ENCODE measurements at places on chromosomes 13 and 19.

DNA sequence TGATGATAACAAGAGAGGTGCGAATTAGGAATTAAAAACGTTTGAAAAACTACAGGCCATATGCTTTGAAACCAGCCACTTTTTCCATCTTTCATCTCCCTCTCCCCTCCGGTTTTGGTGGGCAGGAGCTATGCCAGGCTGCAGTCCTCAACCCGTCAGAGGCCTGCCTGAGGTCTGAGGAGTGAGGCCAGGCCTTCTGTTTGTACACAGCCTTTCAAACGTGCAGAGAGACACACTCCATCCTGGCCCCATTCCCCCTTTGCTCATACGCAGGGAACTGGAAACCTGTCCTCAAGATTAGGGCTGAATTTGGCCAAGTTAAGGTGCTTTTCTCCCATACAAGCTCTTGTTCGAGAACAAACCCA is 74.5 kb downstream of the ZIC5 start:
- DNase-seq, result no peak

GRCh38 chr13:31468114-31468902 is 268.5 kb downstream of the B3GLCT start:
- no peak for DNase-seq

GRCh38 chr13:46810440-46810839 is 13.5 kb upstream of the ESD start:
- DNase-seq, result no peak

GRCh38 chr13:23547000-23547590 is 23.1 kb upstream of the TNFRSF19 start:
- peak; percentile 52 for DNase-seq

DNA sequence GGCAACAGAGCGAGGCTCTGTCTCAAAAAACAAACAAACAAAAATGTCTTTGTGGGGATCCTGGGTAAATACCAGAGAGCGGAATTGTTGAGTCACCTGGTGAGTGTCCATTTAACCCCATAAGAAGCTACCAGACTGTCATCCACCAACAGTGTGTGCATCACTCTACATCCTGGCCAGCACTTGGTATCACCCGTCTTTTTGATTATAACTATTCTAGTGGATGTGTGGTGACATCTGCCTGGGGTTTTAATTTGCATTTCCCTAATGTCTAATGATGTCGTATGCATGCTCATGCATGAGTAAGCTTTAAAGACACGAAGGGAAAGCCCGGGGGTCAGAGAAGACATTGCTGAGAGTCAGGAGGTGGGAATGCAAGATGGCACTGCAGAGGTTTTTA is 126.7 kb upstream of the MRI1 start:
- no peak for DNase-seq

DNA sequence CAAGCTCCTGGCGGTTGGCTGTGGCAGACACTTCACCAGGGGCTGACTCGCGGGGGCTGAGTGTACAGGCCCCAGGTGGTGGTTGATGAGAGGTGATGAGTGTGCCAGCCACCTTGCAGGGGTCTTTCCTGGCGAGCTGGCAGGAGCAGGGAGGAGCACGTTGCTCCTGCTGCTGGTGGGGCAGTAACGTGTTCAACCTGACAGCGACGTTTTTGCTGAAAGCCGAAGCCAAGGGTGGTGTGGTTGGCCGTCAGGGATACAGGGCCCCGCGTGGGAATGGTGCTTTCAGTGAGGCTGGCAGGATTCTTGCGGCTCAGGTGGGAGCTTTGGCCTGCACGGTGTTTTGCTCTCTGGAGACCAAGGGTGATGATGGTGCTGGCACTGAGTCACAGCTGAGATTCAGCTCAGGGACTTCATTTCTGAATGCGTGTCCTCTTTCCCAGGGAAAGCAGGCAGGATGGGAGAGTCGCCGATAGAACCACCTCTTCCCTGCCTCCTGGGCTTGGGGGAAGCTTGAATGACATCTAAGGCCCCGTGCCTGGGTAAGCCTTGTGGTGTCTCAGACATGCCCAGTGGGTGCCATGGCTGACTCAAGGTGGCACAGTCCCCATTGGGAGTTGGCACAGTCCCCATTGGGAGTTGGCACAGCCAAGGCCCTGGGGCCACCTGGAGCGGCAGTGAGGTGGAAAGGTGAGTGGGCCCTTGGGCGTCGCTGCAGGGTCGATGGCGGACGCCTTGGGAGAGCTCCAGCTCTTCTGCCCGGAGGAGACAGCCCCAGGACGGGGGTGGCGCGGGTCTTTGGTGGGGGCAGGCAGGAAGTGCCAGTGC is 8.8 kb downstream of the DAZAP1 start:
- DNase-seq, result no peak

DNA sequence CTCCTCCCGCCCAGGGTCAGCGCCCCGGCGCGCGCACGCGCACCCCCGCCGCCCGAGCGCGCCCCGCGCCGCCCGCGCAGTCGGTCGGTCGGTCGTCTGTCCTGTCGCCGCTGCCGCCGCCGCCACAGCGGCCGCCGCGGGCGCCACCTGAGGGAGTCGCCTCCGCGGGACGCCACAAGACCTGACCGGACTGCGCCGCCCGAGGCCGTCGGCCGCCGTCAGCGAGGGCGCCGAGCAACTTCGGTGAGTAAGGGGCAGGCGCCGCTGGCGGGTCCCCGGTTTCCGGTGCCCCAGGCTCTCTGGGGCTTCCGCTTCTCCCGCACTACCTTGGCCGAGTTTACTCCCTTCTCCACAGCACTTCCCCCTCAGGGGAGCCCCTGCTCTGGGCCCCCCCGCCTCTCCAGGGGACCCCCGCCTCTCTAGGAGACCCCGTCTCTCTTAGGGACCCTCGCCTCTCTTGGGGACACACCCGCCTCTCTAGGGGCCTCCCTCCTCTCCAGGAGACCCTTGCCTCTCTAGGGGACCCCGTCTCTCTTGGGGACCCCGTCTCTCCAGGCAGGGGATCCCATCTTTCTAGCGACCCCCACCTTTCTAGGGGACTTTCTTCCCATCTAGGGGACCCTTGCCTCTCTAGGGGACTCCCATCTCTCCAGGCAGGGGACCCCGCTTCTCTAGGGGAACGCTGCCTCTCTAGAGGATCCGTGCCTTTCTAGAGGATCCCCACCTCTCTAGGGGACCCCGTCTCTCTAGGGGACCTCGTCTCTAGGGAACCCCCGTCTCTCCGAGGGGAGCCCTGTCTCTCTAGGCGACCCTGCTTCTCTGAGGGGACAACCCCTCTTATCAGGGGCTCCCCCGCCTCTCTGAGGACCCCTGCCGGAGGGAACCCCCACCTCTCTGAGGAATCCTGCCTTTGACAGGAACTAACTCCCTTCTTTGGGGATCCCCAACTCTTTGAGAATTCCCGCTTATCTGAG is 19.3 kb upstream of the GATAD2A start:
- peak; percentile 74 for DNase-seq

- DNase-seq, result no peak
Observed at GRCh38 chr19:44722131-44723121, 23.5 kb downstream of the CEACAM16 start.

DNA sequence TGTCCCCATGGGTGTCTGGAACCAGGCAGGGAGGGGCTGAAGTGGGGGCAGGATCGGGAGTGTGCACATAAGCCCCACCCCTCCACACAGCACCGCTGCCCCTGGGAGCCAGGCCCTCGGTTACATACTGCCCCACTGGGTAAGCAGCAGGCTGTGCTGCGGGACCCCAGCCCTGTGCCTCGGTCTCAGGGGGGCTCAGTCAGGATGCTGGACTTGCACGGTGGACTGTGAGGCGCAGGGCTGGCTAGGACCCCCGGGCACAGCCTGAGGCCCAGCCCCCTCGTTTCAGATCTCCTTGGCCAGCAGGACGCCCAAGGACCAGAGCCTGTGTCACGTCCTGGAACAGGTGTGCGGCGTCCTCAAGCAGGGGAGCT is 16.3 kb downstream of the MPND start:
- DNase-seq, result no peak

- DNase-seq, result no peak
Observed at GRCh38 chr19:12166626-12167025, 3.7 kb downstream of the ZNF136 start.

GRCh38 chr19:18109733-18110608 is 12.4 kb downstream of the MAST3 start:
- DNase-seq, result peak; percentile 67

DNA sequence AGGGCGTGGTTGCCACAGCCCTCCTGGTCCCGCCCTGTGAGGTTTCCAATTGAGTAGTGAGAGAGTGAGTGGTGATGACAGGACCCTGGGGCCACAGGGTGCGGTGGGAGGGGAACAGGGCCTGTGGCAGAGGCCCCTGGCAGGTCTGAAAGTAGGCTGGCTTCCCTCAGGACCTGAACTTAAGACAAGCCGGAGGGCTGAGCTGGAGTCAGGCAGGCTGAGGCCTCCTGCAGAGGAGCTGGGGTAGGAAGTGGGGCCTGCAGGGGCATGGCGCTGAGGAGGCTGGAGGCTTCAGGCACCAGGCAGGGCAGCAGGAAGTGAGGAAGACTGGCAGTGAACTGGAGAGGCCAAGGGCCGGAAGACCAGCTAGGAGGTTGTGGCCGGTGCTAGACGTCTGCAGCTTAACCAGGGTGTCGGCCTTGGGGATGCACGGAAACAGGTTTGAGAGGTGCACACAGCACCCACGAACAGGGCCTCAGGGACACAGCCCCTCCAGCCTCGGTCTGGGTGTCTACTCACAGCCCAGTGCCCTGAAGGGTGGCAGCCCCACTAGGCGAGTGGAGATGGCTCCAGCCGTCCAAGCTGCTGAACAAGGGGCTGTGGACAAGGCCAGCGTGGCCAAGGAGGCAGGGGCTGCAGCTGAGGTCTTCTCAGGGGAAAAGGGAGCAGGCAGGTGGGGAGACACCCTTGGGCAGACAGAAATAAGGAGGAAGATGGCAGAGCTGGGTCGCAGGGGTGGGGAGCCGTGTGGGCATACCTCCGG is 17.8 kb downstream of the POP4 start:
- no peak for DNase-seq

GRCh38 chr13:19737844-19738557 is 44.7 kb downstream of the PSPC1 start:
- DNase-seq, result no peak

DNA sequence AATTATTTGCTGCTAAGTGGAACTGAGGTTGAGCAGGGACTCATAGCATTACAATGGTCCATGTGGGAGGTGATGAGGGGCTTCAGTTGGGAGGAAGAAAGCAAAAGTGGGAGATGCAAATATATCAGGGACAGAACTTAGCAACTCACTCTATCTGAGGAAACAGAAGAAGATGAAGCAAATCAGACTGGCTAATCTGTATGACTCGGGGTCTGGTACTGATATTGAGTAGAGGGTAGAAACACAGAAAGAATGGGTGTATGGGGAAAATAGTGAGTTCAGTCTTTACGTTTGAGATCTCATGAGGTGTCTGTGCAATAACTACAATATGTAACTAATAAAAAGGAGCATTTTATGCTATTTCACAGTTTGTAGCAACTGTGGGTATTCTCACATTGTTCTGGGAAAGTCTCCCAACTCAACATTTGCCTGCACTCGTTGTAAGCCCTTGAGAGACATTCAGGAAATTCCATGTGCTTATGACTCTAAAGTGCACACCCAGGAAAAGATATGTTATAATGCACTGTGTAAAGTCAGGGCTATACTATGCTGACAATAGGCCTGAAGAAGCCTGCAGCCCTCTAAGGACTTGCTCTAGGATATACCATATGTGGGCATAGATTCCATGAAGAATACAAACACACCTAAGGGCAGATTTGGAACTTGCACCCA is 183.5 kb downstream of the SPRY2 start:
- DNase-seq, result no peak

- no peak for DNase-seq
Observed at GRCh38 chr19:6906559-6907060, 19.2 kb downstream of the ADGRE1 start.

GRCh38 chr13:25375727-25376358 is 4.1 kb downstream of the ATP8A2 start:
- DNase-seq, result peak; percentile 29

DNA sequence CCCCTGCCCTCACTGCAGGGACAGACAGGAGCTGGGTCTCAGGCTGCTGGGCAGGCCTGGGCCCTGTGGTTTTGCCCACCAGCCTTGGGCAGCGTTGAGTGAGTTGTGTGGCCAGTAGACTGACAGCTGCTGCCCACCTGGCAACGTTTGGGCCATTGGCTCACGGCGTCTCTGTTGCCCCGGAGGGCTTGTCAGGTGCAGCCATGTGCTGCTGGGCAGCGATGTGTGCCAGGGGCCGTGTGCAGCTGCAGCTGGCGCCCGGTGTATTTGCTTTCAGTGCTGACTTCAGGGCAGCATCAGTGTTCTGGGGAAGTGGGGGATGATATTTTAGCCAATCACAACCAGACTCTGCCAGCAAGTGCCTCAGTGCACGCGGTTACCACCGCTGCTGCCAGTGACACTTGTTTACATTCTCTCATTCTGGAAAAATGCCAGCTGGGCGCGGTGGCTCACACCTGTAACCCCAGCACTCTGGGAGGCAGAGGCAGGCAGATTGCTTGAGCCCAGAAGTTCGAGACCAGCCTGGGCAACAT is 10.6 kb downstream of the FZR1 start:
- DNase-seq, result no peak

GRCh38 chr19:38737281-38737865 is 6.9 kb downstream of the CAPN12 start:
- no peak for DNase-seq

- DNase-seq, result no peak
Observed at GRCh38 chr19:17376935-17377600, at the start of gene PLVAP. Gene PLVAP, minus strand, starts transcription at chr19:17377342. Its CDS starts 54 bp downstream, at chr19:17377288.

GRCh38 chr19:7415163-7415856 is 66.6 kb downstream of the ARHGEF18 start:
- no peak for DNase-seq

GRCh38 chr13:78934336-78934735 is 275.4 kb upstream of the OBI1 start:
- peak; percentile 20 for DNase-seq

DNA sequence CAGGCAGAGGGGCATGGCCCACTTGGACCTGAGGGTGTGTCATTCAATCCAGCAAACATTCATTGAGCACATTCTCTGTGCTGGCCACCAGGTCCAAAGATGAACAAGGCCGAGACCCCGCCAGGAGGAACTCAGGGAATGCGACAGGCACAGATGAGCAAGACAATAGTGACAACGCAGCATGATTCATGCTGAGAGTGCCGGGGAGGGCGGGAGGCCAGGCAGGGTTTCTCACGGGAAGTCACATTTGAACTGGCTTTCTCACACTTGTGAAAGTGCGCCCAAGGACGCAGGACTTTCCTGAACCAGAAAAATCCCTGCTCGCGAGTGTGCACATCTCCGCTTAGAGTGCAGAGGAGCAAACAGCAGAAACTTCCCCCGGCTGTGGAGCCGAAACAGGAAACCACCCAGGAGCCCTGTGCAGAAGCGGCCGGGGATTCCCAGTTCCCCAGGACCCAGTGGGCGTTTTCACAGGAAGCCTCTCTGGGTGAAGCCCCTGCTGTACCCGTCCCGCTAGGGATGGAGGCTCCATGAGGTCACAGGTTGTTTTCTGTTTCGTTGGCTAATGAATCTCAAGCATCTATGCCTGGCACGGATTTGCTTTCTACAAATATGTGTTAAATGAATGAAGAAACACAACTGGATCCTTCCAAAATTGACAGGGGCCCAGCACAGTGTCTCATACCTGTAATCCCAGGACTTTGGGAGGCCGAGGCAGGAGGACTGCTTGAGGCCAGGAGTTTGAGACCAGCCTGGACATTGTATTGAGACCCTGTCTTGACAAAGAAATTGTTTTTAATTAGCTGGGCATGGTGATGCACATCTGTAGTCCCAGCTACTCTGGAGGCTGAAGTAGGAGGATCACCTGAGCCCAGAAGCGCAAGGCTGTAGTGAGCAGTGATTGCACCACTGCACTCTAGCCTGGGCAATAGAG is 68.4 kb upstream of the TM9SF2 start:
- no peak for DNase-seq

GRCh38 chr19:42528354-42529247 is at the start of gene CEACAM1:
Gene CEACAM1, minus strand, starts transcription at chr19:42528481. Its CDS starts 107 bp downstream, at chr19:42528374.
- no peak for DNase-seq

- no peak for DNase-seq
Observed at GRCh38 chr13:19267746-19268145, 86.1 kb upstream of the TUBA3C start.

GRCh38 chr19:1577929-1578618 is 9.9 kb upstream of the MEX3D start:
- no peak for DNase-seq
